ENCODE measurements at places on chromosomes 7 and 10.

DNA sequence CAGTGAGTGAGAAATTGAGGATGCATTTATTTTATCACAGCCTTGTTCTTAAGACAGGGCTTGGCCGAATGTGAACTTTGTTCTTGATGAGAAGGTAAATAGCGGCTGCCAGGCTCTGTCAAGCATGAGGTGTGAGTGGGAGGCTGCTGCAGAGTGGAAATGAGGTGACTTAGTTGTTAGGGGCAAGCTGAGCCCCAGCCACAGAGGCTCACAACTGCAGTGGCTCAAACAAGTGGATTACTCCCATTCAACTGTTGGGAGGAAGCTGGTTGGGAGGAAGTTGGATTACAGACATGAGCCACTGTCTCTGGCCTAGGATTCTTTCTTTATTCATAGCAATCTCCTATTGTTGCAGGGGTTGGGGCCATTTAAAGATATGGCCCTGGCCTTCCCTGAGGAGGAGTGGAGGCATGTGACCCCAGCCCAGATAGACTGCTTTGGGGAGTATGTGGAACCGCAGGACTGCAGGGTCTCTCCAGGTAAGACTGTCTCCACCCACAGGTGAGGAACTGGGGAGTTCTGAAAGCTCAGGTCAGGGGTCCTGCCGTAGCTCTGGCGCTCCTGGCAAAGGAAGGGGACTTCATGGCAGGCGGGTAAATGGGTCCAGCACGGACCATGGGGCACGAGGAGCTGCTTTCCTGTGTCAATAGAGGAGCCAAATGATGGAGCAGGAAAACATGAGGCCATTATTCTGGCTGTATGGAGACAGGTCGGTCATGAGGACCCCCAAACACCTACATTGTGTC, 7.1 kb downstream of the ZSCAN25 start:
- peak; percentile 29 for DNase-seq

DNA sequence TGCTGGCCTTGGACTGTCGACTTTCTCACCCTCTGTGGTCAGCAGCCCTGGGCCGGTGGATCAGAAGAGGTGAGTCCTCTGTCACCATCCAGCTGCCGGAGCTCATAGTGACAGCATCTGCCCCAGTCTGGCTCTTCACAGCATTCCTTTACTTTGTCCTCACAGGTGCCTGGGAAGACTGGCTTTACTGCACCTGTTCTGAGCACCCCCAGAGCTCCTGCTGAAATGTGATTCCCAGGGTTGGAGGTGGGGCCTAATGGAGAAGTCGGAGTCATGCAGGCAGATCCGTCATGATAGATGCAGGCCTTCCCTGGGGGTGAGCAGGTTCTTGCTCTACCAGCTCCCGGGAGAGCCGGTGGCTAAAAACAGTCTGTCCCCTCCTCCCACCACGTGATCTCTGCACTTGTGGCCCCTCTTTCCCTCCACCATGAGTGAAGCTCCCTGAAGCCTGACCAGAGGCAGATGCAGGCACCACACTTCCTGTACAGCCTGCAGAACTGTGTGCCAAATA, 171.5 kb downstream of the ZMYND11 start:
- DNase-seq = peak; percentile 14

GRCh38 chr10:2985729-2986232, 81.6 kb upstream of the PFKP start:
- DNase-seq = peak; percentile 94

DNA sequence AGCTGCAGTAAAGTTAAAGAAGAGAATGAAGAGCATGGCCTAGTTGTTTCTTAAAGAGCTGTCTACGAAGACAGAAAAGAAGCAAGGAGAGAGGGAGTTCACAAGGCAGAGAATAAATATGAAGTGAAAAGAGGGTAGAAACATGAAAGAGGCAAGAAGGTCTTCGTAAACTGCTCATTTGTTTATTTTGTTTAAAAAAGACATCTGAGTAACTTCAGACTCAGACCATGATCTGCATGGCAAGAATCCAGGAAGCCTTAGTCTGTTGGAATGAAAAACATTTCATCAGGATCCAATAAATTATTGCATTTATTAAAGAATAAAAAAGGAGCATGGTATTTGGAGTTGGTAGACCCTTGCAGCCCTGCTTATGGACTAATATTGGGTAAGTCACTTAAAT, 151.1 kb downstream of the SEM1 start:
- DNase-seq = no peak

DNA sequence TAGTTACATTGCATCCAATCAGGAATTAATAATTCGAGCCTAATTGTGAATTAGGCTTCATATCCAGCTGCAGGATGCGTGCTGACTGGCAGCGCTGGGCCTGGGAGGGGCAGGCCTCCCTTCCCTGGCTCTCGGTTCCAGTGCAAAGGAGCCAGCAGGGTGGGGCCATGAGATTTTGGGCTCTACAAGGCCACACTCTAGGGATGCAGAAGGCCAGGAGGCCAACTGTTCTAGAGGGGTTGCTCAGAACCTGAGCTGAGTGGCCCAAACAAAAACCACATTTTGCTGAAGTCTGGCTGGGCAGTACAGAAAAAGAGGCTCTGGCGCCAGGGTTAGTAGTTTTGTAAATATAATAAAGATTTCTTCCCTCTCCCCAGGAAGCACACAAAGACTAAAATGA, 72.3 kb downstream of the CLEC2L start:
- no peak for DNase-seq

DNA sequence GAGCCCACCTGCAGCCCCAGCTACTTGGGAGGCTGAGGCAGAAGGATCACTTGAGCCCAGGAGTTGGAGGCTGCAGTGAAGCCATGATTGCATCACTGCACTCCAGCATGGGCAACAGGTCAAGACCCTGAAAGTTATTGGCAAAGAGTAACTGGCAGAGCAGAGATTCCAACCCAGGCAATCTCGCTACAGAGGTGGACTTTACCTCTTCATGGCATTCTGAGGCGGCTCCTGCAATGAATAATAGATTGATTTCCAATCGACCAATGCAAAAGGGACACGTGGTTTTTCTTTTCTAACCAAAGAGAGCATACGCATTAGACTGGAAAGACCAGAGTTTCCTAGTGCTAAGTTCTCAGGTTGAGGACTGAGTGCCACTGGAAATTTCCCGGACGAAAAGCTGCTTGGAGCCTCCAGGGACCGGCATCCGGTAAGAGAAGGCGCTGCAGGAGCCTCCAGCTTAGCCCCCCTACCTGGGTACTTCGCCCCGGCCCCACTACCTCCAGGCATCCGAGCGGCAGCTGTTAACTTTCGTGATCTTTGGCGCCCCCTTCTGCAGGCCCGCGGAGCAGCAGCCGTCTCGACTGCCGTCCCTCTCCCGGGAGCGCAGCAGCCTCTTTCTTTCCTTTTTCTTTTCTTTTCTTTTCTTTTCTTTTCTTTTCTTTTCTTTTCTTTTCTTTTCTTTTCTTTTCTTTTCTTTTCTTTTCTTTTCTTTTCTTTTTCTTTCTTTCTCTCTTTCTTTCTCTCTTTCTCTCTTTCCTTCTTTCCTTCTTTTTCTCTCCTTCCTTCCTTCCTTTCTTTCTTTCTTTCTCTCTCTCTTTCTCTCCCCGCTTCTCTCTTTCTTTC, 4.1 kb downstream of the MBLAC1 start:
- DNase-seq = peak; percentile 77

Data from large intestine (tissue), 12 donors.